ENCODE measurements at places on chromosomes 6 and 20. TPM values are rescaled to one million over a fixed set of nuclear protein-coding genes. Genes with fewer than 3 reads are reported as not detected.

DNA sequence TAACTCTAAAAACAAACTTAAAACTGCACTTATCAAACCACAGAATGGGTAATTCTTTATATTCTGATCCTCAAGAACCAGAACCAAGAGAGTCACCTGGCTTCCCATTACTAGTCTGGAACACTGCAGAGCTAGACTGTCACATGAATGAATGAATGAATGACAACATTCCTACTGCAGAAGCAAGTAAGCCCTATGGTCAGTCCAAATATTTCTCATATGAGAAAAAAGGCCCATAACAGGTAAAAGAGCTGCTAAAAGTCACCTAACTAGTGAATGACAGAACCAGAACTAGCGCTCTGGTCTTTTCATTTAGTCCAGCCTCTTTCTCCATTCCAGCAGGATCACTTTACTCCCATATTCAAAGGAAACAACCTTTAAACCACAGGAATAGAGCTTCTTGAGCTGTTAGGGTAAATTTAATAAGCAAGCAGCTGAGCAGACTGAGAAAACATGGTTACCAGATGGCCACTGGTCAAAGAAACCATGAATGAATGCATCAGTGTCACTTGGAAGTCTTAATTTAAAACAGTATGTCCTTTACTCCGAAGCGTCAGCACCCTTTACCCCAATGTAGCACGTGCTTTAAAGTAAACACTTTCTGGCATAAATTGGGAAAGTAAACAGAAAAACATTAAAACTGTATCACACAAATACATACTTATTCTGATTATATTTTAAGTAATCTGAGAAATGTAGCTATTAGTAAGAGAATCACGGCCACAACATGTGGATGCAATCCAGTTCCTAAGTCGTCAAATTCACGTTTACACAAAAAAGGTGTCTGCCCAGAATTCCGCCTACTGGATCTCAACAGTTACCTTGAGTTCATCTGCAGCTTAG lies 1.4 kb downstream of the PREP start:
- no peak for DNase-seq

DNA sequence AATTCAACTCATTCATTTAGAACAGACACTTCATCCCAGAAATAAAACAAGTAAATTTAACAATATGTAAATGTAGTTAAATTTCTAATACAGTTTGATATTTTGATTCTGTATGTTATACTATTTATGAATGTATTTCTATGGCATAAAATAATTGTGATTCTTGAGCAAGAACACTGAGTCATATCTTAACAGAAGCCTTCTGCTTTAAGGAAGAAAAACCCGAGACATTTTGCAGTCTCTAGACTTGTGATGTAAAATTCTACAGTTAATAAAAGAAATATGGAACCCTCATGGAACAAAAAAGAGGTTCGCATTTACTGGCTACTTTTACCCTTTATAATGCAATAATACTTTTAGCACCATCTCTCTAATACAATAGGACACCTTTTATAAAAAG lies 47.9 kb upstream of the SCML4 start:
- DNase-seq: no peak

GRCh38 chr6:106142876-106143431 lies 56.8 kb downstream of the PRDM1 start:
- no peak for DNase-seq

- no peak for DNase-seq
These were observed 110.7 kb downstream of the UTRN start for GRCh38 chr6:144395826-144396225.

GRCh38 chr6:29355603-29356002 lies 13.1 kb downstream of the OR5V1 start:
- DNase-seq: no peak

Gene EPPIN
- not detected for total RNA-seq

Gene ACSS1
- 14.0 TPM for total RNA-seq

- peak; percentile 32 for DNase-seq
These were observed 88.4 kb downstream of the HFE start for GRCh38 chr6:26175428-26176181.

GRCh38 chr6:32148289-32149091 lies 3.2 kb downstream of the PRRT1 start:
- DNase-seq: no peak

GRCh38 chr6:162074641-162075275 lies 652.8 kb downstream of the PRKN start:
- no peak for DNase-seq

Gene EEF1A2
- total RNA-seq: 4.6 TPM

- no peak for DNase-seq
These were observed 140.1 kb upstream of the SPACA1 start for GRCh38 chr6:87907521-87907920.

Gene TMEM151B
- 21.2 TPM for total RNA-seq

Gene ERVFRD-1
- not detected for total RNA-seq

GRCh38 chr6:29737707-29738630 lies 14.7 kb downstream of the HLA-F start:
- peak; percentile 58 for DNase-seq

DNA sequence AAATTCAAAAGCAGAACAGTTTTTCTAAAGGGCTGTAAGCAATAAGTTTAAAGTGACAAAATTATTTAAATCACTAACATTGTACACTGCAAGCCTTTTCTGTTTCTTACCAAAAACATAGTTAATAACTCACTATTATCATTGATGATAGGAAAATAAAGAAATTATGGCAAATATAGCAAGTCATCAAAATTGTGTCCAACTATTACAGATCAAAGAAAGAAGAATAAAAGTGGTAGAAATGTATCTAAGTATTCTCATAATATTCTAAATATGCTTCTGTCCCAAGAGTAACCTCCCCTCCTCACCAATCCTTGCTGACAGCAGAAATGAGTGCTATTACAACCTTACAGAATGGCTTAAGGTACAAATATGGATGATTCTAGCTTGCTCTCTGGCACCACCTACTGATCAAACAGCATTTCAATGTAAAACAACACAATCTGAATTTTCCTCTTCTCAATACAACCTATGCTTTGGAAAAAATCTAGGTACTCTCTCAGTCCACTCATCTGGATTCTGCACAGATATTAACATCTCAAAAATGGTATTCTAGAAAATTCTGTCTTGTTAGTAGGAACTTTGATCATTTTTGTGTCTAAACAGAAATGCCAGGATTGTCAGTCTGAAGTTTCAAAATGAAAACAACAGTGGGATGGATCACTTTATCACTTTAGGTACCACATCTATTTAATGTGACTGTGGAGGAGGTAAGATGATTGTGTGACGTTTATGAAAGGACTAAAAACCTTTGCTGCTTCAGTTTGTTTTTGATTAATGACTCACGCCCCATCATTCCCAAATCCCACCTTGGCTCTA lies 40.9 kb downstream of the ZFP64 start:
- peak; percentile 23 for DNase-seq

Gene MANEA
- 12.8 TPM for total RNA-seq

DNA sequence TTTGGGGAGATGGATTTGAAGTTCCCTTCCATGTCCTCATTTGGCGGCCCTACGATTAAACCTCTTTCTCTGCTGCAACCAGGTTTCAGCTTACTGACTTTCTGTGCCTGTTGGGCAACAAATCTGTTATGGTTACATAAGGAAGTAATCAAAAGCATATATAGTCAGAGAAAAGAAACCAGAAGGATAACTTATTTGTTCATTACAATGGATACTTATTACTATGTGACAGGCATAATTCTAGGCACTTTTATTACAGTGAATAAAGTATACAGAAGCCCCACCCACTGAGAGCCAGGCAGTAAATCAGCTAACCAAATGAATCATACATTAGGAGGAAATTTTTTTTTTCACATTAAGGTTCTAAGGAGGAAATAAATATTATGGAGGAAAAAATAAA lies 9.6 kb upstream of the TRIM31 start:
- no peak for DNase-seq

Gene C6orf132
- total RNA-seq: 0.14 TPM

Gene TCP1
- total RNA-seq: 246 TPM

Data from neural crest cell (in vitro differentiated cells).